Activated effector memory CD4-positive, alpha-beta T cell treated with Interleukin-2 at 50 U/mL for 16 hours (primary cell): ENCODE measurements at places on chromosomes 5 and 9.

DNA sequence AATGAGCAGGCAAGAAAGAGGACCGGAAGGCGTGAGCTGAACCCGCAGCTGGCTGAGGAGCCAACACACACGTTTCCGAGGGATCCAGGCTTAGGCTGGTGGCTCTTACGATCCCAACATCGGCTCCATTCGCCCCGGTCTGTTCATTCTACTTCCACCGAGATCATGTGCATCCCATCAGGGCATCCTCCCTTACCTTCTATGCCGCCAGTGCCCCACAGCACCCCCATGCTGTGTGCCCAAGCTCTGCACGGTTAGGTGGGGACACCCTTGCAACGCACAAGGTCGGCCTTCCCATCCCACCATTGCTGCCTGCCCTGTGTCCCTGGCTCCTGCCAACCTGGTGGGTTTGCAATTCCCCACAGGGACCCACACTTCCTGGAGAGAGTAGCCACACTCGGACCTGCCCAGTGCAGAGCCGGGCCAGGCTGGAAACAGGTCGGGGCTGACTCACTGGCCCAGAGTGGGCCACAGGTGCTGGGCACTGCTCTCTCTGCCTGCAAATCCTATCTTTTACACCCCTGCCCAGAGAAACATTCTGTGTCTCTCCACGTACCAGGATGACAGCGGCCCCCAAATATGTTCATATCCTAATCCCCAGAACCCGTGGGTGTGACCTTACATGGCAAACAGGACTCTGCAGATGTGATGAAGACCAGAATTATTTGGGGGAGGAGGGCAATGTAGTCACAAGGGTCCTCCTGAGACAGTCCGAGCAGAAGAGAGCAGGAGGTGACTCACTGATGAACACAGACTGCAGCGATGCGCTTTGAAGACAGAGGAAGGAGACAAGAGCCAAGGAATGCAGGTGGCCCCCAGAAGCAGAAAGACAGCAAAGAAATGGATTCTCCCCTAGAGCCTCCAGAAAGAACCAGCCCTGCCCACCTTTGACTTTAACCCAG is 182.2 kb downstream of the AUH start:
- DNase-seq, result no peak

DNA sequence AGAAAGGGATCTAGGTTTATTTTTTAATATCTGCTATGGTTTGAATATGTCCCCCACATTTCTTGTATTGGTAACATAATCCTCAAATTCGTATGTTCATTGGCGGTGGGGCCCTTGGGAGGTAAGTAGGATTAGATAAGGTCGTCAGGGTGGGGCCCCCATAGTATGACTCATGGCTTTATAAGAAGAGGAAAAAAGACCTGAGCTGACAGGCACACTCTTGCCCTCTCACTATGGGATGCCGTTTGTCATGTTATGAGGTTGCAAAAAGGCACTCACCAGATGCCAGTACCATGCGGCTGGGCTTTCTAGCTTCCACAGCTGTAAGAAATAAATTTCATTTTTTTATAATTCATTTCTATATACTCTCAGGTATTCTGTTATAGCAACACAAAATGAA is 67.3 kb upstream of the SGCD start:
- DNase-seq, result no peak

DNA sequence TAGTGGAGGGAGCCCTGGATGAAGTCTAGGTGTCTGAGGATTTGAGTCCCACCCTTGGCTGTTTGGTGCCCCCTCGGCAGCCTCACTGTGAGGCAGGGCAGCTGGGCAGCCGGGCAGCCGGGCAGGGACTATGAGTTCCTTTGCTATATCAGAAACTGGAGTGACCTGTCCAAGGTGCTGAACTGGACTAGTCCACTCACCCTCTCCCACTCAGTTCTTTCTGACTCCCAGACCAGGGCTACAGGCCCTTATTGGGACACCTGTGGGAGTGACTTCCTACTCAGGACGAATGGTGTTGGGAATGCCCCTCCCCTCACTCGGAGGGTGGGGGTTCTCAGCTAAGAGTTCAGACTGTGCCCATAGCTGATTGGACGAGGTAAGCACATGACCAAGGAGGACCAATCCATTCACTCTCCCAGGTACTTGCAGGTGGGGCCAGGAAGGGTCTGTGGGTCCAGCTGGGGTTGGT is 34.1 kb upstream of the RAPGEF1 start:
- DNase-seq, result no peak

DNA sequence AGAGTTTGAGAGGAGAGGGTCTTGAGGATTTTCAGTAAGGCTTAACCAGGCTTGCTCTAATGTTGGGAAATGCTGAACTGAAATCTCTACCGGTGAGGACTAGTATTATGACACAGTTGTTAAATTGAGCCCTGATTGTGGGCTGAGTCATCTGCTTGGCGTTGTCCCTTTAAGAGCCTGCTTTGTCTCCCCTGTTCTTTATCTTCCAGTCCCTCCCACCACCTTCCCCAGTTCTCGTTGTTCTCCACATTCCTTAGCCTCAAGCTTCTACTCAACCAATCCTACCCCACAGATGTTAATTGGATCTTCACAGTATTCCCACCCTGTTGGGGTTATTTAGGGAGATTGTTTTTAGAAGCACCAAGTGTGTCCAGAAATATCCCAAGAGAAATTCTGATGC is 57.6 kb downstream of the ANKRD55 start:
- no peak for DNase-seq

- DNase-seq, result no peak
These were observed 67.9 kb upstream of the CHSY3 start for GRCh38 chr5:129836321-129836720.

DNA sequence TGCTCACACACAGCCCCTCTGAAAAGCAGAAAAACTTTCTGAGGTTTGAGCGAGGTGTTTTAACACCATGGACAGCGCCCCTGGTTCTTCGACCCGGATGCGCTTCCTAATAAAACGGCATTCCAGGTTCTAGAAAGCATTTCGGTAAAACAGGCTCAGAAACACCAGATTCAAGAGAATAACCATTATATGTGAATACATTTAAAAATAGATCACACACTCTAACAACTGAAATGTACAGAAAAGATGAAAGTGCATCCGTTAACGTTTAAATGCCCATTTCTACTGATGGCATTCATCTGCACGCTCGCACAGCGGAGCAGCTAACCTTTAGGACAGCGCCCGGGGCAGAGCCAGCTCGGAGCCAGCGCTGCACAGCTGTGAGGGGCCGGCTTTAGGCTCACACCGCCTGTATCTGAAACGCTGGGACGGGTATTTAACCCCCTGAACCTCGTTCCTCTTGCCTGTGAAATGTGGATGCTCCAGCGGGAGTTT is 26.3 kb upstream of the TENT4A start:
- no peak for DNase-seq

- no peak for DNase-seq
These were observed 3.4 kb downstream of the NOTCH1 start for GRCh38 chr9:136542241-136543040.

GRCh38 chr5:128053291-128053954 is 30.1 kb upstream of the SLC12A2 start:
- DNase-seq, result no peak

GRCh38 chr9:92180669-92181181 is 65.5 kb upstream of the SPTLC1 start:
- no peak for DNase-seq

DNA sequence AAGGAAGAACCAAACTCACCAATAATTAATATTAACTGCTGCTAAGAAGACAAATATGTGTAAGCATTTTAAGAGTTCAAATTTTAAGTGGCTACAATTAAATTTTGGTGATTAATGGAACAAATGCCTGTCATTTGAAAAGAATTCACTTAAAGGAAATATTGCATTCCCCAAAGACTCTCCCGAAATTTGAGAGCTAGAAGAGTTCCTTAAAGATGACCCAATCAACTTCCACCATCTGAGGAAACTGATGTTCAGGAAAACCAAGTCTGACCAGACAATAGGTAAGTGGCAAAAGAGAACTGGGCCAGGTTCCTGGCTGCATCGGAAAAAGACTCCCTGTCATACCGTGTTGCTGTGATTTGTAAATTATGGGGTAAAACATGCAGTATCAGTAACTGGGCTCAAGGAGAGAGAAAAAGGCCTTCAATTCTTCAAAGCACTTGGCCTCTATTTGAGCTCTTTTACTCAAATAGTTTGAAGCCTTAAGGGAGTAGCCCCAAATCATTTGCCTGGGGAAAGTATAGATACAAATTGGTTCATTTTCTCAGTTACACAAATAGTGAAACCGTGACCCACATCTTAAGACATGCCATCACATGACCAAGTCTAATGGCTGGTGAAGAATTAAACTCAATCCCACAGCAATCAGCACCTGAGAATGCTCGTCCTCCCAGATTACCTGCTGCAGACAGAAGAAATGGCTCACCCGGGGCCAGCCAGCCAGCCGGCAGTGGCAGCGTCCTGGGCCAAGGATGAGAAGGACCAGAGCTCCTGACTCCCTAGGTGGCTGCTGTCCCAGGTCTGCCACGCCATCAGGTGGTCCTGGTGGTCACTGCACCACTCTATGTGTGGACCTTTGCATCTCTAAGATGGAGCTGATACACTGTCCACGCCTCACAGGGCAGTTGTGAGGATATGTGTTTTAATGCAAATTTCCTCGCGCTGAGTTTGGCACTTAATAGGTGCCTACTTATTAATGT is 162.9 kb downstream of the TTLL11 start:
- no peak for DNase-seq

DNA sequence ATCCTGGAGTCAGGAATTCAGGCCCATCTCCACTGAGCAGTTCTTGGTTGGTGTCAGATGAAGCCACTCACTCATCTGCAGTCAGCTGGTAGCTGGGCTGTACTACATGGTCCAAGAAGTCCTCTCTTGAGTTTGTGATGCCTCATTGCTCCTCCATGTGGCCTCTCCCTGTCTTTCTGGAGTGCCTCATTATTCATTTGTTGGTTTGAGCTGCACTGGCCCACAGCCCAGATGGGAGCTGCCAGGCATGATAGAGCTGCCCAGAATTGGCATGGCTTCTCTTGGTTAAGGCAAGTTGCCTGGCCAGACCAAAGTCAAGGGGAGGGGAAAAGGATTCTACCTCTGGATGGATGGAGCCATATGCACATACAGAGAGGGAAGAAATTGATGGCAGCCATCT is 8.0 kb downstream of the PTCD2 start:
- DNase-seq, result no peak

DNA sequence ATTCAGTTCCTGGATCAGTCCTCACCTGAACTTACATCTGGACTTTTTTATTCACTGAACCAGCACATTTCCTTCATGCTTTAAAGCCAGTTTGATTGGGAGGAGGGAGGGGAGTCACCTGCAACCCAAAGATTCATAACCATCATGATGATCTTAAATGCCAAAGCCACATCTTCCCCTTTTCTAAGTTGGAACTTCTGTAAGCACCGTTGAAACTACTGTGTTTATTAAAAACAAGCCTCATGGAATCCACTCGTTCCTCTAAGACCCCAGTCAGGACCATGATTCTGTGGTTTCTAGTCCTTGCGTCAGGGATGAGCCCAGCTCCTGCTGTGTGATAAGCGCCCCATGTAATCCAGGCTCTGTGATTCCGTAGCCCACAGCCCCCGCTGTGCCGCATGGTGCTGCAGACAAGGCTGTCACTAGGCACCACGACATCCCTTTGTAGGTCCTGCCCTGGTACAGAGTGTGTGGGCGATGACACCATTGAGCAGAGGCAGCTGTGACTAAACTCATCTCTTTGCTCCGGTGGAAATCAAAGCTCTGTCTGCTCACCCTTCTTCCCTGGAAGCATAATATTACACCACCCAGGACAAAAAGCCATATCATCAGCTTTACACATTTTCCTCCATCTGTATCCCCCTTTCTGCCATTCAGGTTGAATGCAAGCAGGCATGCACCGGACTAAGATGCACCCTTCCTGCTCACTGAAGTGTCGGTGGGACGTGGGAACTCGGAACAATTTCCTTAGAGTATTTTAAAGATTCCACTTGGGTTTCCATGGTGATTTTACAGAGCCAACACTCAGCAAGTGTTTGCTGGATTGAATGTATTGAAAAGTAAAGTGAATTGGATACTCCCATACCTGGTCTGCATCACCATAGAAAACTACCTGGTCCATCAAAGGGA is 132.0 kb upstream of the FSTL4 start:
- no peak for DNase-seq

DNA sequence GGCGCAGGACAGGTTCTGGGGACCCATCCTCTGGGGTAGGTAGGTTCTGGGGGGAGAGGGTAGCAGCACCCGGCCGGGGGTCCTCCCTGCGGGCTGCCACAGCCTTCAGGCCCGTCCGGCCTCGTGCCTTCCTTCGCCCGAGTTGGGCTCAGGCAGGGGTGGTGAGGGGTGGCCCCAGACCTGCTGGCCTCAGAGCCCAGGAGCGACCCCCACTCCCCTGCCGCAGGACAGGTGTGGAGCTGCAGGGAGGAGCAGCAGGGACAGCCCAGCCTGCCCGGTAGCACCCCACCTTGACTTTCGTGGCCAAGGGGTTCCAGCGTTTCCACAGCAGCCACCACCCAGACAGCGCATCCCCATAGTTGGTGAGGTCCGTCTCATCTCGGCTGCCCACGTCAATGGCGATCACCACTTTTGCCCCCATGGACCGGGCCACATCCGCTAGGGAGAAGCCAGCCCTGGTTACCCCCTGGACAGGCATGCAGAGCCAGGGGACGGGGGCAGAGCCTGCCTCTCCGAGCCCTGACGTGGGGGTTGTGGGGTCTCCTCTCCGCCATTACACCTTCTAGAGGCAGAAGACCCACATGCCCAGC is 3.4 kb upstream of the NSMF start:
- no peak for DNase-seq

DNA sequence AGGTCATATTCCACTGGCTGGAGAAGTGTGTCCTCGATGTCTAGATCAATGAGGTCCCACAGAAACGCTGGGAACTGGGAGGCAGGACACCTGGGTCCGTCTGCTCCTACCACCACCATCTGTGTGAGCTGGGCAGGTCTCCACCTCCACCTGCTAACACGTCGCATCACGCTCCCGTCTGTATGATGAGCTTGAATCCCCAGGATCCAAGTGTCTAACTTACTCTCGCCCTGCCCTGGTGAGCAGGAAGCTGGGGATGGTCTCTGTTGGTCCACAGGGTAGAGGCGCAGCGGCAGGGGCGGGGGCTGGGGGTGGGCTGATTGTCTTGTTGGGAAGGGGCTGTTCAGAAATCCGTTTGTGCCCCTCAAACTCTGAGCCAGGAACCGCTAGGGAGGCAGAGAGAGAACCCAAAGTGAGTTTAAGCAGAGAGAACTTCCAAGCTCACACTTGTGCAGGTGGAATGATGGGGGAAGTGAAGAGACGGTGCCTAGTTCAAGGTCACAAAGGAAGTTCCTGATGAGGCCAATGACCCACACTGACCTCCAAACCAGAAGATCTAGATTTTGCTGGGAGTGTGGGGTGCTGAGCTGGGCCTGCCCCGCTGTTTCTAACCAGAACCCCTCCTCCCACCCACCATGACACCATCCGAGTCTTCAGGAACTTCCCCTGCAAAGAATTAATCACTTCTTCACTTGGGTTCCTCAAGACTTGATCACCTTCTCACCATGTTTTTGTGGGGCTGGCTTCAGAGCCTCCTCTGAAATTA is 21.1 kb downstream of the ORM2 start:
- DNase-seq, result no peak

DNA sequence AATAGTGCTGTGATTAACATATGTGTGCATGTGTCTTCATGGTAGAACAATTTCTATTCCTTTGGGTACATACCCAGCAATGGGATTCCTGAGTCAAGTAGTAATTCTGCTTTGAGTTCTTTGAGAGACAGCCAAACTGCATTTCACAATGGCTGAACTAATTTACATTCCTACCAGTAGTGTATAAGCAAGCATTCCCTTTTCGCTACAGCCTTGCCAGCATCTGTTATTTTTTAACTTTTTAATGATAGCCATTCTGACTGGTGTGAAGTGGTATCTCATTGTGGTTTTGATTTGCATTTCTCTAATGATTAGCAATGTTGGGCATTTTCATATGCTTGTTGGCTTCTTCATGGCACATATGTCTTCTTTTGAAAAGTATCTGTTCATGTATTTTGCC is 308.5 kb downstream of the ARRDC3 start:
- no peak for DNase-seq
